CD4-positive, alpha-beta T cell treated with Interferon gamma for 1 hour (primary cell): ENCODE measurements at places on chromosomes 13 and 19.

- DNase-seq = no peak
Observed at GRCh38 chr13:44726214-44726613, 150.1 kb upstream of the TSC22D1 start.

- DNase-seq = no peak
Observed at GRCh38 chr19:1453525-1454364, 3.8 kb downstream of the APC2 start.

- DNase-seq = no peak
Observed at GRCh38 chr13:27631156-27631555, 9.5 kb downstream of the POLR1D start.

GRCh38 chr19:50944795-50945194, 8.0 kb downstream of the KLK5 start:
- no peak for DNase-seq

GRCh38 chr13:105328212-105328611, 1207.2 kb downstream of the EFNB2 start:
- no peak for DNase-seq

- no peak for DNase-seq
Observed at GRCh38 chr13:59250336-59251189, 913.2 kb downstream of the DIAPH3 start.

- peak; percentile 90 for DNase-seq
Observed at GRCh38 chr19:48511800-48512503, at the start of gene LMTK3. TSS of gene LMTK3 (minus strand) at chr19:48511835. CDS start at chr19:48511576, 259 bp downstream.

- DNase-seq = no peak
Observed at GRCh38 chr13:64633948-64634347, 2596.2 kb downstream of the PCDH9 start.

- DNase-seq = no peak
Observed at GRCh38 chr13:100510208-100510957, 78.2 kb downstream of the GGACT start.

DNA sequence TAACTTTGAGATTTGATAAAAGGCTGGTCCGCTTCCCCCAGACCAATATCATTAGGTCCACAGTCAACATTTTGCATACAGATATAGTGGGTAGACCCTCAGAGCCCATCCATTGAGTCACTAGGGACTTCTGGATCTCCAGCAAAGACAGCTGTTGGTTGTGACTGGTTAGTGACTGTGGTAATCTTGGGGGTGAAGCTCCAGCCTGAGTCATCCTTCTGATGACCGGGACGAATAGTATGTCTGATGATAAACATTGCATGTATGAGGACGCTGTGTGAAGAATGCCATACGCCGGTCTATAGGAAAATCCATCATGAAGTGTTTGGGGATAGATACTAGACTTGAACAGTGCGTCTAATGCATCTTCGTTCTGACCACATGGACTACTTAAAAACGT, 307.0 kb downstream of the UQCRFS1 start:
- no peak for DNase-seq

DNA sequence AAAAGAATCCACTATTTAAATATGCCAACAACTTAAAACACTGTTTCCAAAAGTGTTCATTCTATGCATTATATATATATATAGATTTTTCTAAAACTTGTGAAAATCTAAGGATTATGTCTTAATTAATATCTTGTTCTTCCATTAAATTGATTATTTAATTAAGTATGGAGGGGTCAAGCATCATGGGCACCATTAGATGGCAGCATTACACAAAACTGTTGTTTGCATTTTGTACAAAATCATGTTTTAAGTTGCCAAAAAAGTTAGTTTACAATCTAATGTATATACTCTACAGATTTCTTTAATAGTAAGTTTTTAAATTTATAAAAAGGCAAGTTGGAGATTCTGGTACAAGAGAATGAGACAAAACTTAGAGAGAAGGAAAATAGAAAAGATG, 213.2 kb upstream of the EDNRB start:
- no peak for DNase-seq

DNA sequence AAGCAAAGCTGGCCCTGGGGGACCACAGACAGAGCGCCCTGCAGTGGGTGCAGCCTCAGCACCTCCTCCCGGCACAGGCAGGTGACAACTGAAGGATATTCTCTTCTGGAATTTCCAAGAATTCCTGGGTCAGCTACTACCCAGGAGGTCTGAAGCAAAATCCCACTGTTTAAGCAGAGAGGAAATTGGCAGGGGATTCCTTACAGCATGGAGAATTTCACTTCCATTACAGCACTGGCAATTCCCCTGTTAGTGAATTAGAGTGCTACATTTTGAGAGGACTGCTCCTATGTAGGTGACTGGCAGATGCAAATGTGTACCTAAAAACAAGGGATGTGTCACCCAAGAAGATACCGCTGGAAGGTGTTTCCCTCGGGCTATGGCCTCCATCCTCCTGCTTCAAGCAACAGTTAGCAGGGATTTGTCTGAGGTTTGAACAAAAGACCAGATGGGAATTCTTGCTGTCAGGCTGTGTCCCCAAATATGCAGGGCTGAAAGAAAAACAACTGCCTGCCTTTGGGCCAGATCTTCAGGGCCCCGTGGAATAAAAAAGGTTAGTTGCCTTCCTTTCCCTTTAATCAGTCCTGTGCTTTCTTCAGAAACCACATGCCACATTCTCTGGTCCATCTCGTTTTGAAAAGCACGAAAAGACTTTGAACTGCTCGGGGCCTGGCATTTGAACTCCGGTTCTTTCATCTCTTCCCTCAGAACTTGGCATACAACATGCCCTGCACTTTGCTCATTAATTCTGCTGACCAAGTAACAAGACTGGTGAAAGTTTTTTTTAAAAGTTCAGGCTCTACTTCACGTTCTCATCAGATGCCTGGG, 296.4 kb downstream of the DNAJC15 start:
- no peak for DNase-seq

DNA sequence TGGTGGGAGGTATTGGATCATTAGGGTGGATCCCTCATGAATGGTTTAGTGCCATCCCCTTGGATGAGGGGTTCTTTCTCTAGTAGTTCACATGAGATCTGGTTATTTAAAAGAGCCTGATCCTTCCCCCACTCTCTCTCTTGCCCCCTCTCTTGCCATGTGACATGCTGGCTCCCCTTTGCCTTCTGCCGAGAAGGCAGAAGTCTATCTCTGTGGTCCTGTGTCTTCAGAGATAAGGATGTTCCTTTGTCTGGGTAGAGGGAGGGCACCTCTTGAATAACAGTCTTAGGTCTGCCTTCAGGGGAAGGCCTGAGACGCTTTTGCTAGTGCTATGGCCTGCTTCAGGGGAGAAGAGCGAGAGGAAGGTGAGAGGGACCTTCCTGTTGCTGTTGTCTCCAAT, 2.0 kb upstream of the ZDHHC20 start:
- DNase-seq = no peak

- DNase-seq = no peak
Observed at GRCh38 chr13:111292710-111293485, 27.5 kb upstream of the TEX29 start.

- peak; percentile 78 for DNase-seq
Observed at GRCh38 chr19:4139614-4140236, 13.7 kb upstream of the CREB3L3 start.

GRCh38 chr19:11457115-11457514, 21.7 kb downstream of the PRKCSH start:
- DNase-seq = no peak

DNA sequence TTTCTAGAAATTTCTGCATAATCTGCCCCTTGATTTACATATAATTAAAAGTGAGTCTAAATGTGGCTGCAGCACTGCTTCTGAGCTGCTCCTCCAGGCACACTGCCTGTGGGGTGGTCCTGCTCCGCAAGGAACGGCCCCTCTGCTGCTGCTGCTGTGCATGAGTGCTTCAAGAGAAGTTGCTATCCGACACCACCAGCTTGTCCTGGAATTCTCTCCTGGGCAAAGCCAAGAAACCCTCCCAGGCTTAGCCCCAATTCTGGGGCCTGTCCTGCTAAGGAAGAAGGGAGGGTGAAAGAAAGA, 7.5 kb upstream of the PDCD5 start:
- DNase-seq = no peak

- DNase-seq = no peak
Observed at GRCh38 chr13:91747186-91747585, 348.8 kb downstream of the GPC5 start.

GRCh38 chr13:46778095-46778494, 18.9 kb downstream of the ESD start:
- no peak for DNase-seq

- DNase-seq = no peak
Observed at GRCh38 chr19:12750851-12751250, 740 bp upstream of the BEST2 start.

DNA sequence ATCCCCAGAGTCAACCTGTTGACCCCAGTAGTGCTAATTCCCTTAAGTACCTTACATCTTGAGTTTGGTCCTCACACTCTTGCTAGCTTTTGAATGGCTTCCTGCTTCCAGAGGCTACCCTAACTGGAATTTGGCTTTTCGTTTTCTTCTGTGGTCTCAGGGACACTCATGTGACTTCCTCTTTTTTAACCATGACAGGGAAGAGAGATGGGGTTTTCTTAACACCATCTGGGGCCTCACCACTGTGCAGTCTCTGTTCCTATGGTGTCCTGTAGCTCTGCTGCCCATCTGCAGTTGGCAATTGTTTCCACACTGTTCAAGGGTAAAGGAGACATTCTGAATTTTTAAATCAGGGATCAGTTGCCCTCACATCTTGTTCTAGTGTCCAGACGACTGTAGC, 66.7 kb downstream of the SLC10A2 start:
- DNase-seq = no peak

GRCh38 chr19:28985201-28985600, 227.8 kb downstream of the UQCRFS1 start:
- DNase-seq = no peak

DNA sequence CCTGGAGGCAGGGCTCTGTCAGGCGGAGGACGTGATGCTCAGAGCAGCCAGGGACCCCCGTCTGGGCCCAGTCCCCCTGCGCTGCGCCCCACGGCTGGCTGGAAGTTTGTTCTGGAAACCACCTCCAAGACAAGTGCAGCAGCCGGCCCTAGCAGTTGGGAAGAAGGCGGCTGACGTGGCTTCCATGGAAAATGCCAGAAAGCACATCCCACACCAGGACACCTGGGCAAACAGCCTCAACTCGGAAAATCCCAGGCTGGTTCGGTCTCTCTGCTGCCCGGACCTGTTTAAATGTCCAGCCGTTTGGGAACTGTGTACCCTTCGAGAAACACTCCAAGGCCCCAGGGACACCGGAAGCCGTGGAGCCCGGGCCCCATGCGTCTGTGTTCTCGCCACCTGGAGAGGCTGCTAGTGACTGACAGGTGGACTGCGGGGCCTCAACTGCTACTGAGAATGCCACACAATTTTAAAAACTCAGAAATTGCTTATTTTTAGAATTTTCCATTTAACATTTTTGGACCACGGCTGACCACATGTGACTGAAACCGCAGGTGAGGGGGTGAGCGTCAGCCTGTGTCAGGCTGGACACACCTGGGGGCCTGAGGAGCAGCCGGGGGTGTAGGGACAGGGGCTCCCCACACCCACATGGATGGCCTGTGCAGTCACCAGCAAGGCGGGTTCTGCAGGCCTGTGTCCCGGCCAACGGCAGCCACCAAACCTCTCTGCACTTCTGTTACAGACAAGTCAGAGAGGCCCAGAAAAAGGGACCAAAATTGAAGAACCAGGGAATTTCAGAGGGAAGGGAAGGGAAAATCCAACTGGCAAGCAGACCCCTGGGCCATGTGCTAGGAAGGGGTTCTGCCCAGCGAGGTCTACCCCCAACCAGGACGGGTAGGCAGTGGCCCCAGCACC, 31.7 kb downstream of the RASA3 start:
- DNase-seq = peak; percentile 0

- no peak for DNase-seq
Observed at GRCh38 chr19:18895038-18895823, 727 bp downstream of the CERS1 start.

GRCh38 chr13:73519396-73520116, 460.8 kb downstream of the KLF5 start:
- DNase-seq = no peak

DNA sequence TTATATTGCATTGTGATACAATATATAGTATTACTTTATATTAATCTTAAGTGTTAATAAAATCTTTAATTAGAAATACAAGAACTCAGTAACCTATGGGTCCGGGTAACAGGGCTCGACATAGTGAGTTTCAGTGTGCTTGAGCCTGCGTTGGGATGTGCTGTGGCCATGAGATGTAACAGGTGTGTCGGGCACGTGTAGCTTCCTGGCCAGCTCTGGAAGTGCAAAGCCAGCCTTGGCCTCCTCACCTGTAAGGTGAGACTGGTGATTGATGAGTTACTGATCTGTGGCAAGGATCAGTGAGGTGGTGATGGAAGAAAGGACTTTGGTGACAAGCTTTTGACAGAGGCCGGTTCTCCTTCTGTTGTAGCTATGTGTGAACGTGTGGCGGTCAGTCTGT, 19.2 kb downstream of the ATP4B start:
- DNase-seq = no peak

DNA sequence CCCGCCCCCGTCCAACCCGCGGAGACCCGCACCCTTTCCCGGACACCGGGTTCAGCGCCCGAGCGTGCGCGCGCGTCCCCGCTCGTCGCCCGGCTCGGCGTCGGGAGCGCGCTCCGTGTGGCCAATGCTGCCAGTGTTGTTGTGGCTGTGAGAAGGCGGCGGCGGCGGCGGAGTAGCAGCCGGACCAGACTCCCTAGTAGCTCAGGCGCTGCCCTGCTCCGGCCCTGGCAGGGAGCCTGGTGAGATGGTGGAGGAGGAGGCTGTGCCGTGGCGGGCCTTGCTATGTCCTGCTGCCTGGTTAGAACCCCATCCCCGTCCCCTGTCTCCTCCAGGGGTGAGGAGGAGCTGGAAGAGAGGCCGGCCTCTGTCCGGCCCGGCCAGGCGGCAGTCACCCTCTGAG, 553.2 kb downstream of the TUBA3C start:
- no peak for DNase-seq

DNA sequence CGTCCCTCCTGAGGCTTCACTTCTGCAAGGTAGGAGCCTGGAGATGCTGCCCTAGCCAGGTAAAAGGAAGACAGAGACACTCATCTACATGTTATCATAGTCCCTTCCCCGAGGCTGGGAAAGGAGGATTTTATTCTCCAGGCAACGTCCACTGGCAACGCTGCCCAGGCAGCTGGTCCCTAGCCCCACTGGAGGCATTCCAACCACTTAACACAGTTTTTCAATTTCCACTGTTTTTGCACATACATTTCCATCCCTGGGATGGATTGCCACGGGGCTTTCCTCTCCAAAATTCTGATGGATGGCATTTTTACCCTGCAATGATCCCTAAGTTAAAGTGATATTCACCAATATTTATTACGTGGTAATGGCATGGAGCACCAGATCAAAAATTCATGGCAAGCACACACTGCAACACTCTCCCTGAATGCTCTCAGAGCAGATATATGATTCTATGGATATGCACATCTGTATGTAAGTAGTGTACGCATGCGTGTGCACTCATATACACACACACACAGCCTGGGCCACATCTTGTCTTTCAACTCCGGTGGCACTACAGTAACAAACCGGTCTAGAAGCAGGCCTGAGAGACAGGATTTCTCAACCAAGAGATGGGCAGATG, 322.3 kb upstream of the TSHZ3 start:
- DNase-seq = no peak

GRCh38 chr13:112325920-112326645, 50.1 kb upstream of the SPACA7 start:
- DNase-seq = no peak
